Bronchus fibroblast of lung (primary cell): ENCODE measurements at places on chromosomes 11 and 22. TPM values are rescaled to one million over a fixed set of nuclear protein-coding genes. Genes with fewer than 3 reads are reported as not detected.

MAJIN gene
- total RNA-seq = not detected in 2 replicates

OR52E8 gene
- total RNA-seq = not detected in 2 replicates

C22orf42 gene
- not detected in 2 replicates for total RNA-seq

IL17RA gene
- 6.5 and 8.6 TPM in 2 replicates for total RNA-seq

SERPING1 gene
- 56.3 and 67.6 TPM in 2 replicates for total RNA-seq

OR51B2 gene
- total RNA-seq = not detected in 2 replicates

GPHA2 gene
- total RNA-seq = not detected in 2 replicates

ANKRD13D gene
- 23.8 and 26.1 TPM in 2 replicates for total RNA-seq

HORMAD2 gene
- not detected in 2 replicates for total RNA-seq

OR9G4 gene
- not detected in 2 replicates for total RNA-seq

OSBP2 gene
- total RNA-seq = 0.84 and 0.89 TPM in 2 replicates

RHOD gene
- 12.4 and 17.1 TPM in 2 replicates for total RNA-seq

APBB1 gene
- total RNA-seq = 41.0 and 42.2 TPM in 2 replicates
